ENCODE measurements at places on chromosomes 7 and 10.

- no peaks in the 10 kb centered on the region for H3K27me3 ChIP-seq
- H3K4me3 ChIP-seq, result no peak overlapping the region
- H3K36me3 ChIP-seq, result no peaks in the 10 kb centered on the region
- H3K4me1 ChIP-seq, result no peaks in the 10 kb centered on the region
- no peak for DNase-seq
Observed at GRCh38 chr10:82392533-82392932, 517.5 kb downstream of the NRG3 start.

DNA sequence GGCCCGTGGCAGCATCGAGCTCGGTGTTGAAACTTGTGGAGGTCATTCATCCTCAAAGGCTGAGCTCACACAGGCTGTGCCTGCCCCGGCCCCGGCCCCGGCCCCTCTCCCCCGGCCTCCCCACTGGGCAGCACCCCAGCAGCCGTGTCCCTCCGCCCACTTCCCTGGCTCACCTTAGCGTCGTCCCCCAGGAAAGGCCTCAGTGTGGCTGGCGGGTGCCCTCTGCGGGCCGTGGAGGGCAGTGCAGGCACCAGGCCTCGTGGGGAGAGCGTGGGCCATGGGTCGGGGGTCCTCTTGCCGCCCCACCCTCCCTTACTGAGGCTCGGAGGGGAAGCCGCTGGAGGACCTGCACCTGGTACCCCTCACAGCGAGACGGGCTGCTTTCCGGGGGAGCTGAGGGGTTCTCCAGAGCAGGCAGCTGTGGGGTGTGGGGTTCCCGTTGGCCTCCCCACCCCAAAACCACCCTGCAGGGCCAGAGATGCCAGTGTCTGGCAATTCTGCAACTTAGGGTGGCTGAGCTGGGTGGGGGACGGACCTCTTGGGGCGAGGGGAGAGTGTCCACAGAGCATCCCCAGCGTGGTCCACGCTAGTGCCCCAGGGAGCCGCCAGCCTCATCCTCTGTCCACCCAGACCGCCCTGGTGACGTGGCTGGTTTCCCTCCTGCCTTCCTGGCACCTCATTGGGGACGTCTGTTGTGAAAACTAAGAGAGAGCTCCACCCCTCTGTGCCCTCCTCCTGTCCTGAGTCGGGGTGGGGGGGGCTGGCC, 44.2 kb upstream of the DPYSL4 start:
- no peak overlapping the region for H3K27ac ChIP-seq
- H3K4me1 ChIP-seq, result no peaks in the 10 kb centered on the region
- H3K36me3 ChIP-seq, result no peaks in the 10 kb centered on the region
- no peaks in the 10 kb centered on the region for H3K27me3 ChIP-seq

GRCh38 chr7:41702635-41703371, at the start of gene INHBA:
Gene INHBA (minus strand): TSS chr7:41703090. CDS start chr7:41700374, 2,716 bp downstream.
- peaks cover 41% of the 10 kb centered on the region for H3K27me3 ChIP-seq
- no peak within 1 kb of the TSS for H3K27ac ChIP-seq
- H3K36me3 ChIP-seq, result no peaks in the 10 kb centered on the region
- no peak for DNase-seq

GRCh38 chr7:140229591-140230515, 53.1 kb upstream of the KDM7A start:
- H3K27ac ChIP-seq, result peak overlapping the region; percentile 99
- H3K4me3 ChIP-seq, result peak overlapping the region; percentile 84
- peaks cover 42% of the 10 kb centered on the region for H3K4me1 ChIP-seq
- H3K27me3 ChIP-seq, result no peaks in the 10 kb centered on the region

GRCh38 chr7:4260867-4261600, 421.1 kb upstream of the FOXK1 start:
- no peak overlapping the region for H3K4me3 ChIP-seq
- no peak overlapping the region for H3K27ac ChIP-seq
- H3K27me3 ChIP-seq, result peaks cover 7% of the 10 kb centered on the region
- no peaks in the 10 kb centered on the region for H3K4me1 ChIP-seq
- no peak for DNase-seq

GRCh38 chr7:35752742-35753141, 48.1 kb upstream of the SEPTIN7 start:
- no peak for DNase-seq
- H3K4me3 ChIP-seq, result no peak overlapping the region
- H3K4me1 ChIP-seq, result no peaks in the 10 kb centered on the region
- no peaks in the 10 kb centered on the region for H3K36me3 ChIP-seq
- H3K27me3 ChIP-seq, result no peaks in the 10 kb centered on the region

- peaks cover 4% of the 10 kb centered on the region for H3K4me1 ChIP-seq
- DNase-seq, result no peak
- H3K27ac ChIP-seq, result no peak overlapping the region
- no peak overlapping the region for H3K4me3 ChIP-seq
- H3K36me3 ChIP-seq, result no peaks in the 10 kb centered on the region
- no peaks in the 10 kb centered on the region for H3K27me3 ChIP-seq
Observed at GRCh38 chr7:117096942-117097341, 143.6 kb downstream of the ST7 start.

DNA sequence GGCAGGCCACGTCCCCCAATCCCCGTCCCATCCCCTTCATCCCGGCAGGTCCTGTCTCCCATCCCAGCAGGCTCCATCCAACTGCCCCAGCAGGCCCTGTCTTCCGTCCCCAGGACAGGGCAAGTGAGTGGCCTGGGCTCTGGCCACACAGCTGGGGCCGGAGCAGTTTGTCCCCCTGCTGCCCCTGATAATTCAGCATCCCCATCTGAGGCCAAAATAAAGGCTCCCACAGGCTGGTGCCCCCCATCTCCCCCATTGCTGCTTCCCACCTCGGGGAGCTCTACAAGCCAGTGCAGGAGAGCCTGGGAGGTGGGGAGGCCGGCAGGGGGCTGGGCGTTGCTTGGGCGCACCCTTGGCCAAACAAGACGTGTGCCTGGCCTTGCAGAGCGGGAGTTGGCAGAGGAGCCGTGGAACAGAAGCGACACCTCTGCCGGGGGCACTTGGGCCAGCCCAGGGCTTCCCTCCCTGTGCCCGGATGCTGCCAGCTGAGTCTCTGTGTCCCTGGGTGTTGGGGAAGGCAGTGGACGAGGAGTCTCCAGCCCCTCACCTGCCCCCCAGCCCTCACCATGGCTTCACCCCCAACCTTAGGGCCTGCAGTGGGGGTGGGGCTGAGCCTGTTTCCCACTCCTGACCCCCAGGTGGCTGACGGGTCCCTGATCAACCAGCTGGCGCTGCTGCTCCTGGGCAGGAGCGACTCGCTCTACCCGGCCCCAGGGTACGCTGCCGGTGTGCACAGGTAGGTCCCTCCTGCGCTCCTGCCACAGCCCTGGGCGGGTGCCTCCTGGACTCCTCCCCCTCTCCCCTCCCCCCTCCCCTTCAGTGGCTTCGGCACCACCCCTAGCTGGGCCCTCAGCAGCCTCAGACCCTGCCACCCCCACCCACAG, 14.0 kb downstream of the AP5Z1 start:
- H3K4me3 ChIP-seq, result no peak overlapping the region
- no peaks in the 10 kb centered on the region for H3K4me1 ChIP-seq
- H3K27me3 ChIP-seq, result no peaks in the 10 kb centered on the region
- peaks cover 14% of the 10 kb centered on the region for H3K36me3 ChIP-seq
- no peak for DNase-seq

DNA sequence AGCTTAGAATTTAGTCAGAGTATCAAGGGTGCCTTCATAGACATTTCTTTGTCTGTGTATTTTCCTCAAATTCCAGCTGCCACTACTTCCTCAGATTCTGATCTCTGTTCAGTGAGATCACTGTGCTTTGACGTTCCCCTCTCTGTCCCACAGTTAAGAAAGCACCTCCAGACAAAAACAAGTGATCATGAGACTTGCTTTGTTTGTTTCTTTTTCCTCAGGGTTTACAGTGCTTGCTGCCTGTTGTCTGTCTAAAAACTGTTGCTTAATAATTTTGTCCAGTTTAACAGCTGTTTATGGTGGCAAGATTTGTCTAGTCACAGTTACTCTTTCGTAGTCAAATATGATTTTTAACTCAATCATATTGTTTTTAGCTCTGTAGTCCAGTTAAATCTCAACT, 29.1 kb downstream of the TRUB1 start:
- no peak overlapping the region for H3K27ac ChIP-seq
- H3K27me3 ChIP-seq, result no peaks in the 10 kb centered on the region
- H3K4me3 ChIP-seq, result no peak overlapping the region
- peaks cover 8% of the 10 kb centered on the region for H3K4me1 ChIP-seq

DNA sequence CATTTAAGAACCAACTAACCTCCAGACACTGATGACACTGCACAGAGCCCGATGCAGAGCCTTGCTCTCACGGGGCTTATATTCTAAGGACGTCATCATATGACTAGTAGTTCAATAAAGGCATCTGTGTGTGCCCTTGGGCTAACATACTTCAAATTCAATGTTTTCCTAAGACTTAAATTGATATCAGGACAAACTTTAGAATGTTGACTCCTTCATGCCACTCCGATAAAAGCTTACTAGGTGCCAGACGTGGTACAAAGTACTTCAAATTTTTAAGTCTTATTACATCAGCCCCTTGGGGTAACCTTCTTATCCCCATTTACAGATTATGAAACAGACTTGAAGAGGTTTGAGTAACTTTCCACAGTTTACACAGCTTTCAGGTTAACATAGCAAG, 191.1 kb upstream of the PLXNA4 start:
- peaks cover 18% of the 10 kb centered on the region for H3K4me1 ChIP-seq
- H3K27ac ChIP-seq, result no peak overlapping the region
- no peaks in the 10 kb centered on the region for H3K27me3 ChIP-seq
- H3K4me3 ChIP-seq, result no peak overlapping the region
- peaks cover 8% of the 10 kb centered on the region for H3K36me3 ChIP-seq

DNA sequence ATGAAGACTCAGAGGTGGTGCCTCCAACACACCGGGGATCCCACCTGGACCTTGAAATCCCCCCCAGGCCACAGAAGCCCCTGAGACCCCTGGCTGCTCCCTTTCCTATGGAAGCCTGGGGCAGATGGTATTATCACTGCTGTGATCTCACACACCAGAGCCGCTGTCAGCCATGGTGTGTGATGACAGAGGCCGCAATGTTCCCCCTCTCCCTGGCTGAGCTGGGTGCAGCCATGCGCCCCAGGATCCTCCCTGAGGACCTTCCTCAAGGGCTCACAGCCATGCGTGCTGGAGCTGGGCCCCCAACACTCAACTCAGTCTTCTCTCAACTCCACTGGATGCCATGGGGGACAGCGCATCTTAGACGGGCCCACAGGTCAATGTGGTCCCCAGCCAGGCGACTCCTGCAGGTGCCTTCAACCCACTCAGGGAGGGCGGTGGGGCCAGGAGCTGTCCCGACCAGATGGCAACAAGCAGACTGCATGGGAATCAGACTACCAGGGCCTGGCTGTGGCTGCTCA, 44.9 kb downstream of the VIPR2 start:
- no peaks in the 10 kb centered on the region for H3K36me3 ChIP-seq
- H3K4me3 ChIP-seq, result no peak overlapping the region
- no peaks in the 10 kb centered on the region for H3K27me3 ChIP-seq
- no peak for DNase-seq
- no peak overlapping the region for H3K27ac ChIP-seq
- no peaks in the 10 kb centered on the region for H3K4me1 ChIP-seq

DNA sequence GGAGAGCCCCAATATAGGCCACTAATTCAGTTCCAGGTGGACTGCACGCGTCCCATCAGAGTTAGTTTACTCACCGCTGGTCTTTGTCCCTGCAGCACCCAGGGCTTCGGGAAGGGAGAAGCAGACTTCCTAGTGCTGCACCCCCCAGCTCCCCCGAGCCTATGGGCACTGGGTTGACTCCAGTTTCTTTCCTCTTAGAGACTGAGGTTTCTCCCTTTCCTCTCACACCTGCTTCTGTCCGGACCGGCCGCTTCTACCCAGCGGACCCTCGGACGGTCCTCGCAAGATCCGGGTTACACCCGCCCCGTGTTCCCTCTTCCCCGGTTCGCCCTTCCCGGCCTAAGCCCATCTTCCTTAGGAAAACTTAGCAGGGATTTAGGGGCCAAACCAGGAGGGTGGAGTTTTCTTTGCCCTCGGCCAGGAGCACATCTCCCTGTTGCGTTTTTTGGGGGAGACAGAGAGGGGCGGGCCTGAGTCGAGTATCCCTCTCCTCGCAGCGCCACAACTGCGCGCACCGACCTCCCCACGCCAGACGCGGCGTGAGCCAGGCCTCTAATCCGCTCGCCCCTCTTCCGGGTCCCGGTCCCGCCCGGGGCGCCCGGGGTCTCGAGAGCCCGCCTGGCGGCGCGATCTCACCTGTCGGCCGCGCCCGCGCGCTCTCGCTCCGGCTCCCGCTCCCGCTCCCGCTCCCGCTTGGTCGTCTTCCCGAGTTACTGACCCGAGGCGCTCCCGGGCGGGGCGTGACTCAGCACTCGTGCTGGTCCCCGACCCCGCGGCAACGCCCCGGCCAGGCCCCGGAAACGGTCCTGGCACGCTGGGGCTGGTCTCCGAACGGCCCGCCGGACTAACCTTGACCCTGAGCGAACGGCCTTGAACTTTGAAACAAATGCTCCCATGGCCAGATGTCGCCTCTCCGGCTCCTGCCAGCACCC, at the start of gene AIFM2:
TSS of gene AIFM2 (minus strand) at position 728 of the 932 bp plus-strand sequence. CDS start 8,741 bp downstream, outside the sequence.
- peak; percentile 54 for DNase-seq
- H3K4me3 ChIP-seq, result peak within 1 kb of the TSS; percentile 77
- no peaks in the 10 kb centered on the region for H3K27me3 ChIP-seq
- H3K27ac ChIP-seq, result no peak within 1 kb of the TSS

GRCh38 chr7:81884817-81885216, 115.0 kb upstream of the HGF start:
- DNase-seq, result no peak
- H3K4me3 ChIP-seq, result no peak overlapping the region
- no peak overlapping the region for H3K27ac ChIP-seq
- no peaks in the 10 kb centered on the region for H3K36me3 ChIP-seq

GRCh38 chr10:31864834-31865518, 63.7 kb downstream of the ARHGAP12 start:
- peaks cover 6% of the 10 kb centered on the region for H3K36me3 ChIP-seq
- no peaks in the 10 kb centered on the region for H3K27me3 ChIP-seq
- no peak for DNase-seq
- H3K4me3 ChIP-seq, result no peak overlapping the region
- H3K27ac ChIP-seq, result no peak overlapping the region

GRCh38 chr10:102291221-102291905, 46.0 kb downstream of the GBF1 start:
- peaks cover 16% of the 10 kb centered on the region for H3K36me3 ChIP-seq
- no peaks in the 10 kb centered on the region for H3K27me3 ChIP-seq
- DNase-seq, result no peak
- no peak overlapping the region for H3K4me3 ChIP-seq
- peaks cover 39% of the 10 kb centered on the region for H3K4me1 ChIP-seq

DNA sequence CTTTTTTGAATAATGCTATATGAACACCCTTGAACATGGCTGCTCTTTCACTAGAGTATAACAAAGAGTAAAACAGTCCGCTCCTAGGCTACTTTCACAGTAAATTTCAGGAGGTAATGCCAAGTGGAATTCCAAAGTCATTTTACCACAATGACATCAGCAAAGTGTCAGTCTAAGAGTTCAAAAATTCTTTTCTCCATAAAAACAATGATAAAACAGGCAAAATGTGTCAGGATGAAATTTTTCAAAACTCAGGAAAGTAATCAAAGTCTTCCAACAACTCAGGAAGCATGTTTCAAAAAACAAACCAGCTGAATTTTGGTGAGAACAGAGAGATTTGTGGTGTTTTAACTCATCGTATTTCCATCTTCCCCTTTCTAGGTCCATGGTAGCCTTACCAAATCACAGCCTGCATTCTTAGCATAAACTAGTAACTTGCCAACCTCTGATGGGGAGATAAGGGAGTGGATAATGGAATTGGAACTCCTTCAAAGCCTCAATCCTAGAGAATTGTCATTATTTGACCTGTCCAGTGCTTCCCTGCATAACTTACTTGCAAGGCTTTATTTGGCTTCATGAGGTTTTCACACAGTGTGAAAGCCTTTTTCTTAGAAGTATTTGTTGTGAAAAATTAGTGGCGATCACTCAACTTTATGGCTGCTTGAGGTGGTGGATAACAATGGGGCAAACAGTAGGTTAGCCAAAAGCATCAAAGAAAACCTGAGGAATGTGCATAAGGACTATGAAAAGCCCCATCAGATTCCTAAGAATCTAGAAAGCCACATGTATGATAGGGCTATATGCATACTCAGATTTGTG, 302.7 kb downstream of the HDAC9 start:
- DNase-seq, result no peak
- H3K27ac ChIP-seq, result no peak overlapping the region
- H3K27me3 ChIP-seq, result no peaks in the 10 kb centered on the region
- no peaks in the 10 kb centered on the region for H3K36me3 ChIP-seq

All from activated CD4-positive, alpha-beta memory T cell treated with anti-CD3 and anti-CD28 coated beads for 36 hours (primary cell).